Brain (organoid and tissue), 16 donors: ENCODE measurements at places on chromosomes 3 and 15.

DNA sequence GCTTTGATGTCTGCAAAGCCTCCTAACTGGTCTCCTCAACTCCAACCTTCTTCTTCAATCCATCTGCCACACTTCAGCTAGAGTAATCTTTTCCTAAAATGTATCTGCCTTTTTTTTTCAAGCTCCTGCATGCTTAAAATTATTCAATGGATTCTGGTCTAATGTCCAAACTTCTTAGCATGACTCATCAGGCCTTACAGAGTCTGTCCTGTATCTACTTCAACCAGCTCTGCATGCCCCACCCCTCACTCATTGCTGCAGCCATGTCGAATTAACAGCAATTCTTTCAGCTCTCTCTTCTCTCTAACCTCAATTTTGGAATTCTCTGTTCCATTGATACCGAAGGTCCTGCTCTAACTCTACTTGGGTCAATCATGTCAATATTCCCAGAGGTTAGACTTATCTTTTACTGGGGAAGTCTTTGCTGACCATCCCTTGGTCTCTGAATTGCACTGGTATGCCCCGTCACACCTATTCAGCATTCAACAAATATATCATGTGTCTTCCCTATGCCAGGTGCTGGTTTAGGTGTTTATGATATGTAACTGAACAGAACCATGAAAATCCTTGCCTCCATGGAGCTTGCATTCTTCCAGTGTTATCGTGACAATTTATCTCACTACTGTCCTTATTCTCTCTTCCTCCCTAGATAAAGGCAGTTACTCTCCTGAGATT lies 88.5 kb upstream of the NANOGP8 start:
- no peak for DNase-seq

DNA sequence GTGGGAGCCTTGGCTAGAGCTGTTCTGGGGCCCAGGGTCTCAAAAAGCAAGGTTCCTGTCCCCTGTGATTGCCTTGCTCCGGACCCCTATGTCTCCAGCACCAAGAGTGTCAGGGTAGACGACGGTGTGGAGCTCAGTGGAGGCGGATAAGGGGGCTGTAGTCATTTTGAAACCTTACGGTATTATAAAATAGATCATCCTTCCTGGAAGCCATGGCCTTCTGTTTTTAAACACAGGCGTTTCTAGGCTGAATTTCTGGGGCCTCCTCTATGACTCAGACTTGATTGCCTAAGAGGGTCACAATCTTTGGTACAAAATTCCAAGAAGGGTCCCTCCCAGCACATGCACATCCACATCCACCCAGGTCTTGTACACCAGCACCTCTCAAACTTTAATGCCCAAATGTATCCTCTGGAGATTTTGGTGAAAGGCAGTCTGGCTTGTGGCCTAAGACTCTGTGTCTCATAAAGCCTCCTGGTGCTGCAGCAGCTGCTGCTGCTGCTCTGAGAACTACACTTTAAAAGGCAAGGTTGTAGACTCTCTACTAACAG lies 70.5 kb upstream of the XCR1 start:
- no peak for DNase-seq

GRCh38 chr3:127597020-127597771 lies 1.0 kb upstream of the MCM2 start:
- DNase-seq: no peak

- DNase-seq: no peak
Measured at GRCh38 chr3:79664455-79664854, 103.3 kb downstream of the ROBO1 start.

- no peak for DNase-seq
Measured at GRCh38 chr3:196932600-196932999, 9.7 kb downstream of the NCBP2 start.

DNA sequence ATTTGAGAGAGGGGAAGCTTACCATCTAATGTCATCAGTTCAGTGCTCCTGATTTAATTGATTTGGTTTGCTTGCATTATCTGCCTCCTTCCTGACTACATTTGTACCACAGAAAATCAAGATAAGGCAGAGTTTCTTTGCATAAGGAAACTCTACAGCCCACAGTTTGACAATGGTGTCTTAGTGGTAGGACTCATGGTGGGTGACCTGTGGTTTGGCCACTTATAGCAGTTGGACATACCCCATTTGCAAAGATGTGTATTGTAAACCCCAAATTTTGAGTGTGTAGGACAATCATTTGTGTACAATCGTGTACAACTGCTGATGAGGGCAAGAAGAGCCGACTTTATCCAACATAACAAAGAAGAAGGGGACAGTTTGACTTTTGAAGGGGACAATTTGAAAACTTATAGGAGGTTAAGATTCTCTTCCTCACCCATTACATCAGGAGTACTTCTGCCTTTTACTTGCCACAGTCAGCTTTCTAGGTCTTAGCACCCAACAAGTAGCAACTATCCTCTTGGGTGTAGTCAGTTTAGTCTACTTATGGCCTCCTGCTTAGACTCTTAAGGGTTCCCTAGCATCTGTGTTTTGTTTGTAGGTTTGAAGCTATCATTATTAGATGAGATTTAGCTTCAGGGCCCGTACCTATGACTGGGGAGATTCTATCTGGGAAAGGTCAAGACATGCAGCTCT lies 6.2 kb downstream of the TGFBR2 start:
- DNase-seq: no peak

GRCh38 chr3:44160818-44161217 lies 80.9 kb upstream of the TOPAZ1 start:
- no peak for DNase-seq

DNA sequence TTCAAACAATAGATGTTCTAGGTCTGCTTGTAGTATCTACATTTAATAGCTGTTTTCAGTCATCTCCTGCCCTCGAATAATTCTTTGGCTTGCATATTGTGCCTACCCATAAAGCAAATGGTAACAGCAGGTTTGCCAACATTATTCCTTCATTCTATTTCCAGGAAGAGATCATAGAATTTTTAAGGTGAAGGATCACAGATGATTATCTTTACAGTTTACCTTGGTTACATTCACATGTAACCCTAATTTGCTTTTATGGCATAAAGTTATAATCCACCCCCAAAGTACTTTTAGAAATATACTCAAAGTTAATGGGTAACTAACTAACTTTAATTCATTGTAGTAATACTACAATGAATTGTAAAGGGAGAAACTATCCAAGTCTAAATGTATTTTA lies 315.5 kb downstream of the NSUN3 start:
- no peak for DNase-seq

DNA sequence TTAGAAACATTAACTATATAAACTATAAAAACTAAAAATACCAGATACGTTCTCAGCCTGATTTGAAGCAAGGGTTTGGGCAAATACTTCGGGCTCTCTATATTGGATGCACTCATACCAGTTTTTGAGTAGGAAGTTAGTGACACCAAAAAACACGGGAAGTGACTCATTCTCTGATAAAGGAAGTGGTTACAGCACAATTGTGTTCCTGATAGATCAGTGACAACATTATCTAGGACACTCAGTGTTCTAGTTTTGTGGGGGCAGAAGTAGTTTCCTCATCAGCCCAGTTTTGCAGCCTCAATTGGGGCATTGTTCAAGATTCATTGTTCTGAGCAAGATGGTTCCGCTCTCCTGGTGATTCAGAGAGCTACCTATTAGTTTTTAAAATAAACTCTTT lies 469.6 kb upstream of the DPPA4 start:
- no peak for DNase-seq

GRCh38 chr3:17190353-17191078 lies 305.8 kb downstream of the PLCL2 start:
- no peak for DNase-seq

GRCh38 chr3:61236556-61236955 lies 14.7 kb downstream of the FHIT start:
- DNase-seq: no peak

DNA sequence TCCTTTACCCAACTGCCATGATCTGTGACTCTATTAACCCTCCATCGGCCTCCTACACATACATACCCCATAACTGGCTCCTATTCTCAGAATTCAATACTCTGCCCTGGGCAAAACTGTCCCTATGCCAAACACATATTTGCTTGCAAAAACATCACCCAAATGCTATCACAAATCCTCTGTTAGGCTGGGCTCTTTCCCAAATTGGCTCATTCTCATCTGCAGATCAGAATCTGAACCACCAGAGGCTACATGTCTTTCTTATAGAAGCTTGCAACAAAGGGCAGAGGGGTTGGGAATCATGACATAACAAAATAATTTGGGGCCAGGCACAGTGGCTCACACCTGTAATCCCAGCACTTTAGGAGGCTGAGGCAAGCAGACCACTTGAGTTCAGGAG lies 45.4 kb upstream of the GOLM2 start:
- DNase-seq: peak; percentile 6

DNA sequence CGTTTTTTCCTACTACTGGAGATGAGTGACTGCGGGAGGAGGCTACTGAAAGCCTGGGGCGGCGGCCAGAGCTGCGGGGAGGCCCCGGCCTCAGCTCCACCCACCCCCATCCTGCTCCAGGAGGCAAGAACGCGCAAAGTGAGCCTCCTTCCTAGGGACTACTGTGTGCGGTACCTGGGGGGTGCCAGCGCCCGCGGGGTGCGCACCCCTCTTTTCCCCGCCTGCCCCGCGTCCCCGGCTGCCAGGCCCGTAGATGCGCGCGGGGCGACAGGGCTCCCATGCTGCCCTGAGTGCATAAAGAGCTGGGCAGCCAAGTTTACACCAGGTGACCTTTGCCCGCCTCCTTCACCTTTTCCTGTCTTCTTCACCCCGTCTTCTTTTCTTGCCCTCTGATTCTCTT lies 2.5 kb upstream of the USF3 start:
- no peak for DNase-seq

DNA sequence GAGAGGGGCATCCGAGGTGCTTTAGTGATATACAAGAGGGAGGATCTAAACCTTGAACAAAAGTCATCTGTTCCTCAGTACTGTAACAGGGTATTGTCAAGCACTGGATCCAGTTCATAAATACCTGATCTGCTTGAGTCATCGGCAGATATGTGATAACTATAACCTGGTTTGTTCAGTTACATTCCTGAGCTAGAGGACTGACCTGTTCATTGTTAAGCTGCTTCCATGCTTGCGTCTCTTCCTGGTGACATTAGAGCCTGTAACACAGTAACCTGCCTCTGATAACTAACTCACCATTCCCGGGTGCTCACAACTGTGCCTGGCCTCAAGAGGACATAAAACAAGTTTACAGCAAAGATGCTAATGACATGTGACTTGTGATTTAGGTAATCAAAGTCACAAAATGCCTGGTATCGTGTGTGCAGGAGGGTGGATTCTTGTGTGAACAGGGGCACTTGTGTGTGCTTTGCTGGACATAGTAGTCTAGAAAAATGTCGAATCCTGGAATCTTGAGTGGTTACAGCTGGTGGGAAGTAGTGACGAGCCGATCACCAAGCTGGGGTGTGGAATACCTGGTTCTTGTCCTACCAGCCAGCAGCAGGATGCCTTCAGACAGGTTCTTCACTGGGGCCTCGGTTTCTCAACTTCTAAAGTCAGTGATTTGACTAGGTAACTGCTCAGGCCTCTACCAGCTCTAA lies 30.9 kb upstream of the POLR2M start:
- no peak for DNase-seq

GRCh38 chr15:70361891-70362290 lies 264.2 kb upstream of the TLE3 start:
- no peak for DNase-seq

GRCh38 chr3:151879679-151880415 lies 6.4 kb downstream of the SUCNR1 start:
- no peak for DNase-seq

- DNase-seq: no peak
Measured at GRCh38 chr3:188440340-188440972, 286.5 kb downstream of the LPP start.

DNA sequence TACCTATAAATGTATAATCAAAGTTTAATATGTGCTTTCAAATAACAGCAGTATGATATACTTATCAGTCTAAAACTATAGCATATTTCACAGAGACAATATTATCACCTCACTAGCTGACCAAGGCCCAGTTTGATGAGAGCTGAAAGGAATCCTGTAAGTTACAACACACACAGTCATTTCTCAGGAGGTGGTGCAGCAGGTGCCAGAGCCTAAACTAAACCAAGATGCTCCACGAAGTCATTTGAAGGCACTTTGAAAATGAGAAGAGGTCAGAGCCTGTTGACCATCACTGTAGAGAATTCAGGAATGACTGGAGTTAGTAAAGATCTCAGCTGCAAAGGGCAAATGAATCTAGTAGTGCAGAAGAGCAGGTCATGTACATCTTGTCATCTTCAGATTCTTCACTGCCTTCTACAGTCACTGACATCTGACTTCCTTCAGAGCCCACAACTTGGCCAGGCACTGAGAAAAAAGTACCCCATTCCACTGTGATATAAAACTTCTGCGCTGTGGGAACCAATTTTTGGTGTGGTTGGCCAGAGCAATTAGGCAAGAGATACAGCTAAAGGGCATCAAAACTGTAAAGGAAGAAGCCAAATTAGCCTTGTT lies 7.9 kb downstream of the GBE1 start:
- no peak for DNase-seq

DNA sequence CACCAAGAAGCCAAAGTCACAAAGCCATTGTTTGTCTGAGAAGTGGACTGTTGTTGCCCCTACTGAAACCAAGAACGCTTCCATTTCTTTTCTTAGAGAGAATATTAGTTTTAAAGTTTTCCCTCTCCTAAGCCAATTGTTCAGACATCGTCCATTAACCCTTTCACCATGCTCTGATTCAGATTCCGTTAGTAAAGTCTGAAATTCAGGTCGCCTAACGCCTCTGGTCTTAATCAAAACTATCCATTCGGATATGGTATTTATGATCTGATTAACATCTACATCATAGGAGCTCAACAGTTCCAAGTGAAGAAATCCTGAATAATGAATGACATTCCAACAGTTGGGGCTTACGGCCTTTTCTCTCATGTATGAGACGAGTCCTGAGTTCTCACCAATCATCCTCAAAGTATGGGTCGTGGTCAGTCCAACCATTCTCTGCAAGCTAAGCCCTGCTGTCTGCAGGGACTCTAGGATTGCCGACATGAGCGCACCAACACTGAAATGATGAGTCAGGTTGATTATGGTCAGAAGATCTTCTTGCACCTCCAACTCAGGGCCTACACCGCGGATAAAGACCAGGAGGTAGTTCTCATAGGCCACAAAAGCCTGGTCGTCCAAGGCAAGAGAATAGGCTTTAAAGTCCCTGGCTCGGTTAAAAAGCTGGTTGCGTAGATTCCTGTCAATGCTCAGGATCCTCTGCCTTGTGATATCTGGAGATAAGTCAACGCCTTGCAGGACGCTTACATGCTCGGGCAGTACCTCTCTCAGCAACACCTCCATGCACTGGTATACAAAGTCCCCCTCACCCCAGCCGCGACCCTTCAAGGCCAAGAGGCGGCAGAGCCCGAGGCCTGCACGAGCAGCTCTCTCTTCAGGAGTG lies 767 bp downstream of the EPM2AIP1 start:
- DNase-seq: no peak

DNA sequence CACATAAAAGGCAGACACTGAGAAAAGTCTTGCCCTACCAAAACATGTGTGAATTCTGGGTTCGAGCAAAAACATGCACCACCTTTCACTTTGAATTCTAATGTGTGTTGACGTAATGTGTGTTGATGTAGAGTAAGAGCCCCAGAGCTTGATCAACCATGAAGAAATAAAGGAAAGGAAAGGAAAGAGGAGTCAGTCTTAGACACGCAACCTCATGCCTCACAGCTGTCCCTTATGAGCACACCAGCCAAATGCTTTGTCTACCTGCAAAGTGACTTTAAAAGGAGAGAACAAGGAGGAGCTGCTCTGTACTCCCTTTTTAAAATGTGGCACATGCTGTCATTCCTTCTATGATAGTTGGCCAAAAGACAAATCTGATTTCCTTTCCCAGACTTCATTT lies 80.8 kb downstream of the RFTN1 start:
- no peak for DNase-seq
